HuH-7.5 (cell line): ENCODE measurements at places on chromosomes 3 and 15.

DNA sequence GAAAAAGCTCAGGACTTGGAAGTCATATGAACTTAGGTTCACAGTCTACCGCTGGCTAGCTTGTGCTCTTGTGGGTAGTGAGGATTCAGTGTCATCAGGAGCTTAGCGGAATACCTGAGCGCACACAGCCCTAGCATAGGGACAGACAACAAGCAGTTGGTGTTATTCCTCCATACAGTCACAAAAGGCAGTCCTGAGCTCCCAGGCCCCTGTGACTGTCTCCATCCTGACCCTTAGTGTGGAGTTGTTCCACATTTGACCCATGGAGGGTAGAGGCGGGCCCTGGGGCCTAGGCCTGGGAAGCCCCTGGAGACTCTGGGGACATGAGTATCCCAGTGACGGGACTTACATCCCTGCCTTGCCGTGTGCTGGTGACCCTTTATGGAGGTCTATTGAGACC is 131.5 kb upstream of the PLXNA1 start:
- DNase-seq, result no peak

- DNase-seq, result no peak
These were observed 196.1 kb upstream of the P2RY1 start for GRCh38 chr3:152638707-152639450.

GRCh38 chr3:195911946-195912270 is 3.6 kb upstream of the TNK2 start:
- no peak for DNase-seq

GRCh38 chr15:89498574-89498906 is 2.2 kb upstream of the RHCG start:
- no peak for DNase-seq

GRCh38 chr3:51916418-51916817 is 13.3 kb upstream of the IQCF1 start:
- no peak for DNase-seq

DNA sequence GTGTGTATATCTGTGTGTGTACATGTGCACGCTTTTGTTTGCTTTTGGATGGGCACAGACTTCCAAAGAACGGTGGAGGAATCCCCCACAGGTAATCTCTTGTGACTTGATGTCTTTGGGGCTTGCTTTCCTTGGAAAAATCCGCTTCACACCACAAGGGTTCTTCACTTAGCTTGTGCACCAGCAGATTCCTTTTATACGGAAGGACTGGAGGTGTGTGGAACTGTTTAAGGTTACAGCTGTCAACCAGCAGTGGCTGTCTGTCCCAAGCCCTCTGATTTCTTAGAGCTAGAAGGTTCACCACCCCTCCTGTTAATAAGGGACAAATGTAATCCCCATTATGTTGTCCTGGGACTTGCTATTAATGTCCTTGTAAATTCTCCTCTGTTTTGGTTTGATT is 193.5 kb downstream of the ITPR1 start:
- no peak for DNase-seq

DNA sequence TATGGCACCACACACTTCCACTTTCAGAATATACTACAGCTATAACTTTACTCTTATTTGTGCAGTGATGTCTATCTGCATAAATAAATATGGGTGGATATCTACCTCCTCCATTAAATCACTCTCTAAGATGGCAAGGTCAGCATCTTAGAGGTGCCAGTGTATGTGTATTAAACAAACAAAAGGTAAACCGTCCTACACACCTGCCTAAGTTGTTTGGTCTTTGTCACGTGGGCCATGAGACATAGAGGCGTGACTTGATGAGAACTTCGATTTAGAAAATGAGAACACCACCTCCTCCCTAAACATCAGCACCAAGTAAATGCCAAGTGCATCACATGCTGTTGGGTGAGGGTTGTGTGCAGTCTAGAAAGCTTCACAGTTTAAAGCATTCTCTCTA is 310.6 kb downstream of the GRM7 start:
- no peak for DNase-seq

- no peak for DNase-seq
These were observed 131.9 kb upstream of the MEF2A start for GRCh38 chr15:99433757-99434450.

DNA sequence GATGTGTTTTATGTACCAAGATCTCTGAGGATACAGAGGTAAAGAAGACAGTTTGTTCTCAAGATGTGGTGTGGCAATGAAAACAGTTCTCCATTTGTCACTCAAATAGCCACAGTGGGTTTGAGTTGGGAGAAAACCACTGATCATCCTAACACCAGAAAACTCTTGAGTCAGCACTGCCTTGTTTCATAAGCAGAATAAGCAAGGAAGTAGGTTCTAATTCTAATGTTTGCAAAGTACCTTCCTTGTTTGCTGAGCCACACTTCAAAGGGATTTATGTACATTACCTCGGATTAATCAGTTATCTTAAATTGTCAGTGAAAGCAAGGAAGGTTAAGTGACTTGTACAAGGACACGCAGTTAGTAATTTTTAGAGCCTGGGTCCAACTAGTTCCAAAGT is 107.8 kb upstream of the BOC start:
- DNase-seq, result no peak

DNA sequence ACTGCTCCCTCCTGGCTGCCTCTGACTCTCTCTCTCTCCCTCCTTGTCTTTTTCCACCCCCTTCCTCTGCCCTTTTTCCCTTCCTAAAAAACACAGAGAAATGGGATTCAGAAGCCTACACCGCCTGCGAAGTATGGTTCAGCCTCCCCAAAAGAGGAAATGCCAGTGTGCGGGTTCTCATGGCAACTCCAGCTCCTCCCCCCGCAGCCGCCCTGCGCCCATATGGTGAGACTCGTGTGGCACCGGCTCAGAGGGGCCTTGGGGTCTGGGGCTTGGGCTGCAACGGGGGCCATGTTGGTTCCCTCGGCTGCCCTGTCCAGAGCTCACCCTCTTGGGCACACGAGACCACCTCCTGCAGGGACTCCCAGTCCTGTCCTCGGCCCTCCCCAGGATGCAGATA is 23.6 kb upstream of the LINGO1 start:
- DNase-seq, result no peak

- DNase-seq, result no peak
These were observed 15.1 kb downstream of the HEMK1 start for GRCh38 chr3:50584391-50584790.

DNA sequence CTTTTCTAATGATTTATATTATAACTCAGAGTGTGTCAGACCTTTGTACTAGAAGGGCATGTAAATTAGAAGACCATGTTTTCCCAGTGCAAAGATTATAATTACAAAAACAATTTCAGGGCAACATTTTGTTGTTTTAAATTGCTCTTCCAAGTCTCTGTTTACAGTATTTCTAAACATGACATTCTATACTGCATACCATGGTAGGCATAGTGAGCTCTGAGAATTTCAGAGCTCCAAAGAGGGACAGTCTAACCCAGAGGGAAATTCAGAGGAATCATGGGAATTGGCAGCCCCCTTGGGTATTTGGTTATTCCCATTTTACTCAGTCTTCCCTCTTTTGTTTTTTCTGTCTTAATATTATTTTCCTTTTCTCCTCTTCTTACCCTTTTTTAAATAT is 361.5 kb upstream of the SEMA6D start:
- no peak for DNase-seq

GRCh38 chr3:139846729-139847128 is 88.3 kb upstream of the CLSTN2 start:
- no peak for DNase-seq

DNA sequence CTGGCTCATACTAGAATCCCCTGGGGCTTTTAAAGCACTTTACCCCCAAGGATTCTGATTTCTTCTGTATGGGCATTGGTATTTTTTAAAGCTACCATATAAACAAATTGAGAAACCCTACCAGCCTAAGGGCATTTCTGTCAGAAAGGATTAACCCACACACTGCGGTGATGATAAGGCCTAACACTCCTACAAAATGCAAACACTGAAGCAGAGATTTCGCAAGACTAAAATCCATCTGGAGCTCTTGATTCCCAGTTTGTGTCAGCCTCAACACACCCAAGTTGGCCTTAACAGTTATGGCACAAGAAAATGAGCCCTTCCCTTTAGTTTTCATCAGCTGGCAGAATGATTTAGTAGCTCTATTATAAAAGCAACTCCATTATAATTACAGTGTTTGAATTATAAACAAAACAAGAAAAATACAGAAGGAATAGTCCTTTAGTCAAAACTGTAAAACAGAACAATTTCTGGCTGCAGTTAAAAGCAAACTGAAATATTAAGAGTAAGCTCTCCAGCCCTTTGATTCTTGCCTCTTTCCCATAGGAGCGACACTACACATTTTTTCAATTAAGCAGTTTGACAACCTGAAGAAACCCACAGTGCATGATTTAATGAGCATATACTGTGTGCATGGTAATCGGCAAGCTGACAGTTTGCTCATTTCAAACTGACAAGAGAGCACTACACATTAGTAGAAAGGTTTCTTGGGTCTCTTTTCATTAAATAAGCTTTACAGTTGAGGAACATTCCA is 441.2 kb downstream of the FHIT start:
- DNase-seq, result peak; percentile 2

DNA sequence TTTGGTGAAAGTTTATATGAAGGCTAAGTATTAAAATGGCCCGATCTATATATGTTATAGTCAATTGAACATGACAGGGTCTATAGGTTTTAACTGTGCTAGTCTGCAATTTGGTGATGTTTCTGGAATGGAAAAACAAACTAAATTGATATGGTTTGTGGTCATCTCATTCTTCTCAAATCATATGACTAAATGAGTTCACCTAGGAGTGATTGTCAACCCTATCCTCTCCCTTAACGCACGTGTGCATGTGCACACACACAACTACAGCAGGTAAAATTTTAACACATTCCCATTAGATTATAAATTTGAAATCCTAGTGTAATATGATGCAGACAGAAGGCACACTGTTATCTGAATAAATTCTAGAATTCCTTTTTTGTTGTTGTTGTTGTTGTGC is 9.0 kb downstream of the CLDND1 start:
- DNase-seq, result no peak

GRCh38 chr3:44860117-44860516 is 1.6 kb upstream of the TMEM42 start:
- no peak for DNase-seq

- DNase-seq, result no peak
These were observed 117.9 kb downstream of the SYNPR start for GRCh38 chr3:63395960-63396359.

DNA sequence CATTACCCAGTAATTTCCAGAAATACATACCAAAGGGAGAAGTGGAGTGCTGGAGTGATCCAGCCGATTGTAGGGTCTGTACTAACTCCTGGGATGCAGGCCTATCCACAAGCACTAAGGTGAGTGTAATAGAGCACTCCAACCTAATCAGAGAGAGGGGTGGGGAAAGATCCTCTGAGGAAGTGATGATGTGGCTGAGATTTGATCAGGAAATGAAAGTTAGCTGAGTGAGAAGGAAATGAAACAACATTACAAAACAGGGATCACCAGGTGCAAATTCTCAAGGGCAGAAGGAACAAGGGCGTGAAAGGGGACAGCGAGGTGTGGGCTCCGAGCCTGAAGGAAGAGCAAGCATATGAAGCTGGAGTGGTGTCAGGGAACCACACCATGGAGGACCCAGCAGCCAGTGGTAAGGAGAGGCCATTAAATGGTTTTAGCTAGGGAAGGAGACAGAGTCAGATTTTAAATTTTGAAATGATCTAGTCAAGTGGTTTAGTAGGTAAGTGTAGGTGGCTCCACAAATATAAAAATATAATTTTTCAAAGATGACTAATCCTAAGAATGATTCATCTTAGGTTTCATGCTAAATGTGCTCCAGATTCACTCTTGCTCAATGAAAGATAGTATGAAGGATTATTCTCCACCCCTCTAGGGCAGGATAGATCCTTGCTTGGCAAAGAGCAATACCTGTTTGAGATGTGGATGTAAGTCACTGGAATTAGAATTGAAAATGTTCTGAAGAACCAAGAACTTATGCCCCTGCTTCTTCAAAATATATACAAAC is 348.7 kb downstream of the TBL1XR1 start:
- DNase-seq, result no peak

- DNase-seq, result no peak
These were observed 54.9 kb downstream of the HCN4 start for GRCh38 chr15:73313861-73314260.

DNA sequence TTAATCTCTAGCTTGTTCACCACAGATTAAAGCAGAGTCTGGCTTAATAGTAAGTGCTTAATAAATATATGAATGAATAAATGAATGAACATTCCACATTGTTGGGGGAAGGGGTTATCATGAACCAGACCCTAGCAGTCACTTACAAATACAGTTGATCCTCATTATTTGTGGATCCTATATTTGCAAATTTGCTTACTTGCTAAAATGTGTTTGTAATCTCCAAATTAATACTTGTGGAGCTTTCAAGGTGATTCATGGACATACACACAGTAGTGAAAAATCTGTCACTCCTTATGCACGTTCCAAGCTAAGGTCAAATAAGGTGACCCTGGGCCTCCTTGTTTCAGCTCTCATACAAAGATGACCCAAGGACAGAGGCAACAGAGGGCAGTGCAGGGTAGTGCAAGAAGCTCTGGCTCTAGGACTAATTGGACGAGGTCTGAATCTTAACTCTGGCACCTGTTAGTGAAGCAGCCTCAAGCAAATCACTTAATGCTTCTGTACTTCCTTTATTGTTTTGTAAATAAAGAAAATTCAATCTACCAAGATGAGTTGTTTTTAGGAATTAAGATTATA is 112.8 kb upstream of the C2CD4B start:
- DNase-seq, result no peak

DNA sequence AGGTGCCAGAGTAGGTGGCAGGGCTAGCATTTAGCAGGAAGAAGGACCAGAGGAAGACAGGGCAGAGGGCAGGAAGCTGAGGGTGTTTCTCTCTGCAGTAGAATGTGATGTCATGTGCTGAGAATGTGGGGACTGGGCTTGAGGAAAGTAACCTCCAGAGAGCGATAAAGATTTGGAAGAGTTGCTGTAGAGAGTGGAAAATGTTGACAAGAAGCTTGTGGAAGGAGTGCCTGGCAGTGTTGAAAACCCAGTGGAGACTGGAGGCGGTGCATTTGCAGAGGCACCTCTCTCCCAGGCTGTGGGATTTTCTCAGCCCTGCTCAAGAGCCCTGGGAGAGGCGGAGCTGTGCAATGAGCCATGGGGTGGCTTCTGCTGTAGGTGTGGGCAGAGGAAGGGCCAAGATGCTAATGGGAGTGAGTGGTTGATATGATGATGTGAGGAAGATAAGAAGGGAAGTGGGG is 54.8 kb downstream of the MESD start:
- DNase-seq, result no peak

DNA sequence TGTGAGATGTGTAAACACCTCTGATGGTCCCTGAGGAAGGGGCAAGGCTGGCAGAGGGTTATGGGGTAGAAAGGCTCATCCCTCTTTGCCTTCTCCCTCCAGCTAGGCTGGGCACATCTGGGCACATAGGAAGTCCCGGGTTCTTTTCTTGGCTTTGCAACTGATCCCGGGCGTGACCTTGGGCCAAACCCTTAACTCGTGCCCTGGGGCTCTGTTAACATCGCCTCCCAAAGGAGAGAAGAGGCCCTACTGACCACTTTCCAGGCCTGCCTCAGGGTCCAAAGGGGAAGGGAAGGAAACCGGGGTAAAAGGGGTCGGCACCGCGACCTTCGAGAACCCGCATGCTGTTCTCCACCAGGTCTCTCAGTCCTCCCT is 549 bp downstream of the C3orf18 start:
- DNase-seq, result no peak

GRCh38 chr3:13543253-13543652 is 5.7 kb upstream of the FBLN2 start:
- DNase-seq, result no peak

GRCh38 chr3:86969500-86970189 is 21.3 kb downstream of the VGLL3 start:
- peak; percentile 15 for DNase-seq

- DNase-seq, result no peak
These were observed 87.1 kb downstream of the ADAMTS17 start for GRCh38 chr15:100254691-100255090.
